NB4 (cell line): ENCODE measurements at places on chromosomes 2 and 18.

DNA sequence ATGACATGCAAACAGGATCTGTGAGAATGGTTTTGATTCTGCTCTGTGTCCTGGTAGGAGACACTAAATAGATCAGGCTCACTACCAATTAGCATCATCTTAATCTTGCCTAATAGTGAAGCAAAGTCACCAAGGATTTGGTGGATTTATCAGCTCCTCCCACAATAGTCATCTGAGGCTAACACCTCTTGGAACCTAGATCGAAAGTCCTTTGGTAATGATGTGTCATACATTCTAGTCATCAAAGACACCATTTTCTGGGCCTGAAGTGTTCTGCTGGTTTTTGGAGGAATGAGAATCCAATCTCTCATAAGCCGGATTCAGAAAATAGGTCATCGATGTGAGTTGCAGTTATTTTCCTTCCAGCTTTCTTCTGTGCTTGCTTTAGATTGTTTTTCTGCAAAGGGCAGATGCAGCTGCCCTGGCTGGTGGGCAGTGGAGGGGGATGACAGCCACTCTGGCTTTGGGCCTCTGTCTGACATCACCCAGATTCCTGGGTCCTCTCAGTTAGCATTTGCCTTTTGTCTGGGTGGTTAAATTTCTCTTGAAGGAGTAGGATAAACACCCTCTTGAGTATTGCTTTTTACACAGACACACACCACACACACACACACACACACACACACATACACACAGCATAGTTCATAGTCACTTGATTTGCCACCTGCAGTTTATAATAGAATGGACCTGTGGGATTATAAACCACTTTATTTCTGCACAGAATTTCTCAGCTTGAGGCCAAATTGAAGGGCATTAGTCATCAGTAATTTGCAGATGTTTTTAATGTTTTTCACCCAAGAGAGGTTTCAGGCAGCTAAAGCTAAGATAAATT, at the start of gene MYO3B:
TSS of gene MYO3B (plus strand) at position 198 of the 832 bp plus-strand sequence. CDS start at position 339, 141 bp downstream.
- no peak for DNase-seq

- DNase-seq, result no peak
Observed at GRCh38 chr2:20609349-20609994, 41.4 kb downstream of the HS1BP3 start.

DNA sequence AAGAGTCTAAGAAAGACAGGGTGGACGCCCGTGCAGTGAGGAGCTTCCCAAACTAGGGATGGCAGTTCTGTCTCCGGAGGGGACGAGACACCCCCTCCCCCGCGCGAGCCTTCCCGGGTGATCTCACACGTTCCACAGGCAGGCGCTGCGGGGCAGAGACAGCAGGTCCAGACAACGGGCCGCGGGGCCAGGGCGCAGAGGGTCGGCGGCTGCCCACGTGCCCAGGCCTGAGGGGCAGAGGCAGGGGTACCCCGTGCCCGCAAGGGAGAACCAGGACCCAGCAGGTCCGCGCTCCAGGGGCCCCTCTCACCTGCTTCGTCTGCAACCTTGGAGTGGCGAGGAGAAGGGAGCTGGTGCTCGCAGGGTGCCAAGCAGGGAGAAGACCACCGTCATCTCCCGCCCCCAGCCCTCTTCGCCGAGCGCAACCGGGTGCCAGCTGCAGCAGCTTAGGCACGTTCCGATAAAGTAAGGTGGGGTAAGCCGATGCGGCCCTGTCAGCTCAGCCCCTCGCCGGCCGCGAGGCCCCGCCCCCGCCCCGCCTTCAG, at the start of gene GPR155:
TSS of gene GPR155 (minus strand) at position 467 of the 545 bp plus-strand sequence. CDS start 5,073 bp downstream, outside the sequence.
- DNase-seq, result peak; percentile 59

GRCh38 chr2:178243961-178244360, 49.6 kb downstream of the OSBPL6 start:
- DNase-seq, result no peak

GRCh38 chr2:240204431-240205276, 64.2 kb upstream of the OTOS start:
- DNase-seq, result no peak

DNA sequence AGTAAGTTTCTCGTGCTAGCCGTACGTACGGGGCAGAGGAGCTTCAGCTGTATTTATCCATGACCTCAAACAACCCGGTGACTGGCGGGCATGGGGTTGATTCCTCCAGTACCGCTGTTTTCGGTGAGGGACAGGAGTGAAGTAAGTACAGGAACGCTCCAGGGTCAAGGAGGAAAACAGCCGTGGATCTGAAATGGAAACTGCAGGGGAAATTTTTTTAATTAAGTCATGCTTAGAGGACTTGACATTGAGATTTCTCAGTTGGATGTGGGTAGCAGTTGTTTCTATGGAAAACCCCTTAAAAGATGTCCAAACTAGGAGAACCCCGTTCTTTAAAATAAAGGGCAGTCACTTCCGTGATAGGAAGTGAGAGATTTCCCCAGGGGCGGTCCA, 1.2 kb downstream of the RAB12 start:
- DNase-seq, result peak; percentile 40

GRCh38 chr2:27003007-27003406, 29.8 kb upstream of the TMEM214 start:
- no peak for DNase-seq
